Thyroid gland (tissue), 4 donors: ENCODE measurements at places on chromosomes 1 and 21. TPM values are rescaled to one million over a fixed set of nuclear protein-coding genes. Genes with fewer than 3 reads are reported as not detected.
A peak's percentile ranks its signal among the peaks of the same experiment; 100 is the strongest.

Gene BTG2
- total RNA-seq: 82.1 TPM

DNA sequence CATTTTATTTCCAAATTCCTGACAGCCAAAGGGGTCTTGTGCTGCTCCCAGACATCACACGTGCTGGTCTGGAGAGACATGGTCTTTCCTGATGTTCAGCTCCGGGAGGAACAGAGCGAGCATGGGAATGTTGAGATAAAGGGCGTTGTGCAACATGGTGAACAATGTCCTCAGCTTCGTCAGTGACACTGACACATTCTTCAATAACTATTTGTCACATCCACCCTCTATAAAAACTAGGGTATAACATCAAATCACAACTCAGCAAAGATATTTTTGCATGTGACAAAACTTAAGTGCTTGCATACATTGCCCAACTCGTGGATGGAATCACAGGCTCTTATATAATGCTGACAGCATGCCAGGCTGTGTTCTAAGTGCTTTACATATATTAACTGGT lies 42.4 kb upstream of the GRHL3 start:
- DNase-seq: no peak

- no peak for DNase-seq
These were observed 3.7 kb upstream of the TMEM39B start for GRCh38 chr1:32068957-32069588.

DNA sequence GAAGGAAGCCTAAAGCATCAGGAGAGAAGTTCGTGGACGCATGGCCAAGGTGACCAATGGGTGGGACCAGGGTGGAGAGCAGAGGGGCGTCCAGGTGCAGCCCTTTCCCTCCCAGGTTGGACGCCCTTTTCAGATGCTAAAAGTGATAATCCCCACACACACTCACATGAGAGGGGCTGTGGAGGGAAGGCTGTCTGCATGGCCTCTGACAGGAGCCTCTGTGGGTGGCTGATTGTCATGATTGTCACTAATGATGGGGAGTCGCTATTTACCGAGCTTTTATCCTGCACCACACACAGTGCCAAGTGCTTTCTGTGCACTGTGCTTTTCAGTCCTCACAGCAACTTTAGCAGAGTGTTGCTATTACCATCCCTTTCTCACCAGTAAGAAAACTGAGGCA lies 27.1 kb upstream of the C1QA start:
- no peak for DNase-seq

GRCh38 chr1:183234660-183235476 lies 48.8 kb downstream of the LAMC2 start:
- DNase-seq: peak; percentile 88

- DNase-seq: peak; percentile 34
These were observed 60.4 kb upstream of the ATP1A1 start for GRCh38 chr1:116312681-116313069.
